ENCODE measurements at places on chromosomes 16 and 17.
A peak's percentile ranks its signal among the peaks of the same experiment; 100 is the strongest.

- DNase-seq = no peak
Measured at GRCh38 chr16:49726155-49726554, 129.8 kb downstream of the ZNF423 start.

DNA sequence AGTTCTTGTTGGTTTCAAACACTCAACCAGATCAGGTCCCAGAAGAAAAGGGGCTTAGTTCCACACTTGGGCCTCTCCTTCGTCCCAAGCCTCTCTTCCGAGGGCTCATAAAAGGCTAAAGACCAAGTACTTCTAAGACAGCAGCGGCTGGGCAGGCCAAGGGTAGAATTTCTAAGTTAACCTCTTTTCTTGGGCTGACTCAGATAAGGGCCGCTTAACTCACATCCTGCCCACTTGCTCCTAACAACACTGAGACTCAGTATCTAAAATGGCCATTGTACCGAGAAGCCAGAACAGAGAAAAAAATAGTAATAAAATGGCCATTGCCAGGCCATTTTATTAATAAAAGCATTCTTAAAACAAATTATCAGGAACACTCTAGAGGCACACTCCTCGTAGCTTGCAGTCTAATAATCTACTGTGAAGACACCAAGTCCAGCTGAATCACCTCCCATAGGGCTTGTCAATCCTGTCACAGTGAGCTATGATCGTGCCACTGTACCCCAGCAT, 42.1 kb downstream of the RANBP10 start:
- DNase-seq = no peak

GRCh38 chr17:77089124-77089490, 51.7 kb upstream of the SEC14L1 start:
- no peak for DNase-seq

GRCh38 chr16:67539271-67539670, 10.6 kb downstream of the RIPOR1 start:
- no peak for DNase-seq

DNA sequence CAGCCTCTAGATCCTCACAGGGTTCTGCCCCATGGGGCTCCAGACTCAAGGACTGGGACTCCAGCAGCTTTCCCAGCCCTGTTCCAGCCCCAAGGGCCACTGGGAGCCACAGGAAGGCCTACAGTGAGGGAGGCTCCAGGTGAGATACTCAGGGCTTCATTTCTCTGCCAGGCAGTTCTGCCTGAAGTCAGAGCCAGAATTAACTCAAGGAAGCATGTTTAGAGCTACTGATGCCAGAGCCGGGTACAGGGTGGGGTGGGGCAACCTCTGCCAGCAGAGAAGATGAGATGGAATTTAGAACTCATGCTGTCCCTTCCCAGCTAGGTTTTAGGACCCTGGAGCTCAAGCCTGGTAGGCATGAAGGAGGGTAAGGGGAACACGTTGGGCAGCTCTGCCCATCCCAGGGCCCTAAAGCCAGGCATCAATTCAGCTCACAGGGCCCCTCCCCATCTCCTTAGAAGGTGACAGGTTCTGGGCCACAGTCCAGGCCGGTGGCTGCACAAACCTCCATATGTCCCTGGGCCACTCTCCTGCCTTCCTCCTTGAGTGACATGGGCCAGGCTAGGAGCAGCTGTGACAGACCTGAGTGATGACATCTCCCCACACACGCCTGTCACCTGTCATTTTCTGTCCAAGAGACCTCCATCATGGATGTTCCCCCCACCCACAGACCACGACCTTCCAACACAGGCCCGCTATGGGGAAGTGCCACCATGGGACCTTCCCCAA, 24.5 kb upstream of the SPPL2C start:
- no peak for DNase-seq

DNA sequence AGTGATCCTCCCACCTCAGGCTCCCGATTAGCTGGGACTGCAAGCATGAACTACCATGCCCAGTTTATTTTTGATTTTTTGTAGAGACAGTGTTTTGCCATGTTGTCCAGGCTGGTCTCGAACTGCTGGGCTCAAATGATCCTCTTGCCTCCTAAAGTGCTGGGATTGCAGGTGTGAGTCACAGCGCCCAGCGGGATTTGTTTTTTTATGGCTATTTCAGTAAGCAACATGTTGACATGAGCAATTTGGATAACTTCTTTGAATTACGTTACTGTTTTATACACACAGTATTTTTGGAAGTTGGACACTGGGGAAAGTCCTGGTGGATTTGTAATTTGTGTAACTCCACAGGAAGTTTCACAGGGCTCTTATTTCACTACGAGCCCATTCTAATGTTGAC, 18.5 kb upstream of the RHOT1 start:
- peak; percentile 64 for DNase-seq

Measured in fibroblast of mammary gland (primary cell).